Fibroblast of mammary gland (primary cell): ENCODE measurements at places on chromosomes 3 and 15.

- DNase-seq, result peak; percentile 66
Measured at GRCh38 chr3:46566040-46566641, at the start of gene LRRC2. TSS of gene LRRC2 (minus strand) at chr3:46566302. CDS start at chr3:46551591, 14,711 bp downstream.

DNA sequence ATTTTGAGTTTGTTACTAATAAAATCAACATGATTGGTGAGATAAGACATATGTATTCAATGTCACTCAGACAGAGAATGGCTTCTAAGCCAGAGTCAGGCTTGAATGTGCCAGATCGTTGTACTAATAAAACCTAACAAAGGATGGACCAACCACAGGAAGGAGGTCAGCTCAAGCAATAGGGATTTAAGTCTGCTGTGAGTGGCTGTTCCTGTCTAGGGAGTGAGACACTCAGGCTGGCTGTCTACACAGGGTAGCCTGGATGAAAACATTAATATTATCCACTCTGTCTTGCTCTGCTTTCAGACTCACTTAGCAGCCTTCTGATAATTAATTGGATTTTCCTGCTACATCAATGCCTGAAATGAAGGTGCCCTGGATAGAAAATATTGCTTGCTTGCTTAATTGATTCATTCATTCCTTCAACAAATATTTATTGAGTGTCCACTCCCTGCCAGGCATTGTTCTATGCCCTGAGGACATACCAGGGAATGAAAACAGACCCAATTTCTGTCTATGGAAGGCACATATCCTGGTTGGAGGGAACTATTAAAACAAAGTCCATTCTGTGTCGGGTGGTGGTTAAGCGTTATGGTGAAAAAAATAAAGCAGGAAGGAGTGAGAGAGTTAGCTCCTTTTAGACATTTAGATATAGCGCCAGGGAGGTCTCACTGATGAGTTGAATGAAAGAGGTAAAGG, 239.4 kb downstream of the CHST2 start:
- DNase-seq, result no peak

- no peak for DNase-seq
Measured at GRCh38 chr3:170497207-170498095, 78.8 kb downstream of the CLDN11 start.

DNA sequence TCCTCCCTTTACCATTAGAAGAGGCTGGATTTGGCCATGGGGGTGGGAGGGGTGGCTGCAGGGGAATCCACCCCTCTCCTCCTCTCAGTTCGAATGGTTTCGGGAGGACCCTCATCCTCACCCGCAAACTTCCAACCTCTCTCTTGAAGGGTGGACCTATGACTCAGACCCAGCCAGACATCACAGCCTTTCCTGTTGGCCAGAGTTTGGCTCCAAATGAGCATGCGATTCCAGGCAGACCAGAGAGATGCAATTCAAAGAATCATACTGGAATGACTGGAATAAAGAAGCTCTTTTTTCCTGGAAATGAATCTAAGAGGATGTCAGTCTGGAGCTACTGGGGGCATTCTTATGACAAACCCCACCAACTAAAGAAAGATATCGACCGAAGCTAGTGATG, 516.7 kb upstream of the MDFIC2 start:
- DNase-seq, result peak; percentile 82
